ENCODE measurements at places on chromosomes 11 and 22. TPM values are rescaled to one million over a fixed set of nuclear protein-coding genes. Genes with fewer than 3 reads are reported as not detected.

Gene CSNK2A3
- total RNA-seq, result 2.6 TPM

Gene SEPTIN3
- total RNA-seq, result 3.9 TPM

Gene LDHAL6A
- not detected for total RNA-seq

Gene AIFM3
- 2.7 TPM for total RNA-seq

Gene CEP126
- 6.6 TPM for total RNA-seq

Gene OR51B4
- not detected for total RNA-seq

Gene GRAP2
- total RNA-seq, result 0.54 TPM

- no peak for DNase-seq
Measured at GRCh38 chr22:27998511-27999410, 79.7 kb upstream of the PITPNB start.

DNA sequence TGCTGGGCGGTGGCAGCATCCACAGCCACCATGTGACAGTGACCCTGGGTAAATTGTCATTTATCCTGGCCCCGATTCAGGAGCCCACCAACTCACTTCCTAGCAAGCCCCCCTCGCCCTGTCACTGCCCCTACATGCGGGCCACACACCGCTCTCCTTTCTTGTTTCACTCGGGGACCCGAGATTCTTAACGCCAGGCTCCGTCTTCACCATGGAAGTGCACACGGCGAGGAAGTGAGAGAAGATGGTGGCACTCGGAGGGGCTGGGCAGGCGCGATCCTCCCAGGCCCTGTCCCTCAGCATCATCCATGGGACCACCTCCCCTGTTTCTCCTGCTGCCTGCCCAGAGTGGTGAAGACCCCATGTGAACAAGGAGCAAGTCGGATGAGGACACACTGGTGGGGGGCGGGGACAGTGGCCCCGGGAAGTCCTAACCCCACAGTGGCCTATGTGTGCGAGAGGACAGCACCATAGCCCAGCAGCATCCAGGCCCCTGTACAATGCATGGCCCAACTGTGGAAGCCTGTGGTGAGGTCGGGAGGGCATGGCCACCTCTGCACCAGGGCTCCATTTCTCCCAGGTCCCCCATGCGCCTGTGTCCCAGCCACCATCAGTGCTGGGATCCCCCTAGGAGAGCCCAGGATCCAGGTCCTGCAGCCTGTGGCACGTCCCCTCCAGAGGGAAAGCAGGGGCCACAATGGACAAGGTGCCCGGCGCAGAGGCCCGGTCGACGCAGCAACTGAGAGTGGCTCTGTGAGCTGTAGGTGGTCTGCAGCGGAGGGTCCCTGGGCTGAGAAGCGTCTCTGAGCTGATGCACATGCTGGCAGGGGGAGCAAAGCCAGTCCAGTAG is 262.8 kb downstream of the BRD1 start:
- DNase-seq, result no peak

DNA sequence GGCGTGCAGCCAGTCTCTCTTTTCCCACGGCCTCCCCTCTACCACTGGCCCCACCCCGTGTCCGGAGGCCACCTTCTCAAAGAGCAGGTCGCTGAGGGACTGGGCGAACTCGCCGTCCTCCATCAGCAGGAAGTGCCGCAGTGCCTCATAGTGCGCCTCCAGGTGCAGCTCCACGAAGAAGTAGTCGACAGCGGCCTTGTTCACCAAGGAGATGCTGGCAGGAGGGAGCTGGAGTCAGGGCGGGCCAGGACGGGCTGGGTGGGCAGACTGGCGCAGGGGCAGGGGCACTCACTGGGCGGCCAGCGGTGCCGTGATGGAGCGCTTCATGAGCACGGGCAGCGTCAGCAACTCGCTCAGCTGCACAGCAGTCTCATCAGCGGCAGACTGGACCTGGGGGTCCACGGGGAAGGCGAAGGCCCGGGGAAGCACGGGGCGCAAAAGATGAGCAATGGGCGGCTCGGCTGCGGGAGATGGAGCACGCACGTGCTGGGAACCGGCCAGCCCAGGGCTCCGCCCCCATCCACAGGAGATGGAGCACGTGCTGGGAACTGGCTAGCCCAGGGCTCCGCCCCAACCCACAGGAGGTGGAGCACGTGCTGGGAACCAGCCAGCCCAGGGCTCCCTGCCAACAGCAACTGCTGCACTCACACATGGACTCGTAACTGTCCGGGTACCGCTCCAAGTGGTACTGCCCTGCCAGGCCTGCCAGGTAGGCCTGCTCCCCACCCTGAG is 18.4 kb downstream of the SELENOO start:
- no peak for DNase-seq

DNA sequence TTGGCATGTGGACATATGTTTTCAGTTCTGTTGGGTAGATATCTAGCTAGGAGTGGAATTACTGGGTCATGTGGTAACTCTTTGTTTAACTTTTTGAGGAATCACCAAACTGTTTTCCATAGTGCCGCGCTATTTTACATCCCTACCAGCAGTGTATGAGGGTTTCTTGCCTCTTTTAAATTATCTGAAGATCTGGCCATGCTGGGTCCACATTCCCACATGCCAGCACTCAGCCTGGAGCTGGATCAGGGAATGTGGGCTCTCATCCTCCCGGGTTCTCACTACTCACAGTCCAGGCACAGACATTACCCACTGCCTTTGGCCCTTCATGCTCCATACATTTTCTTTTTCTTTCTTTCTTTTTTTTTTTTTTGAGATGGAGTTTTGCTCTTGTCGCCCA is 44.6 kb downstream of the RBX1 start:
- no peak for DNase-seq

DNA sequence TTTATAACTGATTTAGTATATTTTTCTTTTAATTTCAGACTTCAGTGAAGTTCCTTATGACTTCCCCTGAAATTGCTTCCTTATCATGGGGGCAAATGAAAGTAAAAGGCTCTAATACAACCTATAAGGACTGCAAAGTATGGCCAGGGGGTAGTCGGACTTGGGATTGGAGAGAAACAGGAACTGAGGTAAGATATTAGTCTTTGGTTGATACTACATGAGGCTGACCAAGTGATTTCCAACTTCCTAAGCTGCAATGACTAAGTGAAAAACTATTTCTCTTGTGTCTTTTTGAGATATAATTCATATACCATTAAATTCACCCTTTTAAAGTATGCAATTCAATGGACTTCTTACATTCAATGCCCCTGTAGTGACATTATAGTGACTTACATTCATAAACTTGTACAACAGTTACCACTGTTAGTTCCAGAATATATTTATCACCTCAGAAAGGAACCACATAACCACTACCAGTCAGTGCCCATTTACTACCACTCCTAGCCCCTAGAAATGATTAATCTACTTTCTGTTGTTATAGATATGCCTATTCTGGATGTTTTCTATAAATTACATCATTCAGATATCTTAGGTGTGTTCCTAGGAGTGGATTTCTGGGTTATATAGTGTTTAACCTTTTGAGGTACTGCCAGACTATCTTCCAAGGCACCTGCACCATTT is 21.6 kb downstream of the AAMDC start:
- no peak for DNase-seq

- DNase-seq, result no peak
Measured at GRCh38 chr11:110960167-110960566, 247.9 kb upstream of the ARHGAP20 start.

GRCh38 chr11:85845124-85845631 is 10.0 kb upstream of the CCDC83 start:
- no peak for DNase-seq

DNA sequence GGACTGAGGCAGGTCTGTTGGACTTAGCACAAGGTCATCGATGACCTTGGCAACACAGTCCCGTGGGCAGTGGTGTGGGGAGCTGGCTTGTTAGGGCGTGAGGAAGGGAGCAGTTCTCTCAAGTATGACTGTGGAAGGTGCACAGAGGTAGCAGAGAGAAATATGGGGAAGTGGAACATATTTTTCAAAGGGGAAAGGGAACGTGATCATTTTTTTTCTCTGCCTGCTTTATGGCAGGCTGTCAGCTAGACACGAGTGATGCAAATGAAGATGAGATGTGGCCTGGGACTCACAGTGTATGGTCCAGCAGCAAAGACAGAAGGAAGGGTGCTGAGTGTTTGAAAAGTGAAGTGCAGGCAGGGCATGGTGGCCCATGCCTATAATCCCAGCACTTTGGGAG is 30.6 kb downstream of the ADAMTS8 start:
- DNase-seq, result no peak

GRCh38 chr22:43147821-43148220 is 3.5 kb upstream of the TSPO start:
- DNase-seq, result no peak

DNA sequence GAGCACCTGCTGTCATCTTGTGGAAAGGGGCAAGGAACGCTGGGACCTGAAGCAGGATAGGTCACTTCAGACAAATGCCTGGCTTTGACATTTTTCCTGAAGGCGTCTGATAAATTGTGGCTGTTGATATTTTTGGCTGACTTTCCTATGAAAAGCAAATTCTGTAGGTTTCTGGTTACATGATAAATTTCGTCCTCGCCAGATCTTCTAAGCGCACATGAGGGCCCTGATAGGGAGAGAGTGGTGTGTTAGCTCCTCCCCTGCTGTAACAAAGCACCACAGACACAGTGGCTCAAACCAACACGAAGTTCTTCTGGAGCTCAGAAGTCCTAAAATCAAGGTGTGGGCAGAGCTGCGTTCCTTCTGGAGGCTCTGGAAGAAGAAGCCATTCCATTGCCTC is 19.6 kb downstream of the APOL4 start:
- no peak for DNase-seq

DNA sequence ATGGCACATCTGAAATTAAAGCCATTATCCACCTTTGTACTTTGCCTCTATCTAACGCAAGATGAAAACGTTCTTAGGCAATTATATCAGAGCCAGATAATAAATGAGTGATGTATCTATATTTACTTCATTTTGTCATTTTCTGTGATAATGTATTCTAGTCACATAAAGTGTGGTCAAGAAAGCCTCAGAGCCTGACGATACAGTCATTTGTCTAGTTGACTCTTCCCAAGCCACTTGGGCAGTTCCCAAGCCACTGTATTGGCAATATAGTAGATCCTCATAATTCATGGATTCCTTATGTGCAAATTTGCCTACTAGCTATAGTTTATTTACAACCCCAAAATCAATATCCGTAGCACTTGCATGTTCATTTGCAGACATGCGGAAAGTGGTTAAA is 7.8 kb downstream of the HOATZ start:
- DNase-seq, result no peak

- no peak for DNase-seq
Measured at GRCh38 chr11:19805376-19805775, 92.7 kb downstream of the NAV2 start.
